NCI-H2171 treated with DMSO at 0.1 percent for 48 hours (cell line): ENCODE measurements at places on chromosomes 6 and 20.

- no peak for DNase-seq
Observed at GRCh38 chr20:50756447-50756846, 25.1 kb downstream of the PARD6B start.

DNA sequence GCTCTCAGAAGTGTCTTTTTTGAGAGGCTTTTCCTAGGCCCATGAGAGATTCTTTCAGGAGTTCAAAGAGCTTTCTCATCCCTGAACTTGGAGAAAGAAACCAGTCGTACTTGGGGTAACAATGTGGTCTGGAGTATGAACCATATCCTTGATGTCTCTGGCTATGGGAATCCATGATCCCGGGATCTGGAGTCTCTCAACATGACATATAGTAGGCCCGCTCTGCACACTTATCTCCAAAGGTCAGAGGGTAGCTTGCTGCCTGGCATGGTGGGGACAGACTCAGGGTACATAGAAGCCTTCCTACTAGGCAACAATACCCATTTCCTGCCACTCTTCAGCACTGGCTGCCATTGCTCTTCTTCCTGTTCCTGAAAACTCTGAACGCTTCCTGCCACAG, 42.2 kb upstream of the NFATC2 start:
- no peak for DNase-seq

GRCh38 chr6:154615483-154616025, 105.1 kb upstream of the CNKSR3 start:
- DNase-seq, result peak; percentile 53

DNA sequence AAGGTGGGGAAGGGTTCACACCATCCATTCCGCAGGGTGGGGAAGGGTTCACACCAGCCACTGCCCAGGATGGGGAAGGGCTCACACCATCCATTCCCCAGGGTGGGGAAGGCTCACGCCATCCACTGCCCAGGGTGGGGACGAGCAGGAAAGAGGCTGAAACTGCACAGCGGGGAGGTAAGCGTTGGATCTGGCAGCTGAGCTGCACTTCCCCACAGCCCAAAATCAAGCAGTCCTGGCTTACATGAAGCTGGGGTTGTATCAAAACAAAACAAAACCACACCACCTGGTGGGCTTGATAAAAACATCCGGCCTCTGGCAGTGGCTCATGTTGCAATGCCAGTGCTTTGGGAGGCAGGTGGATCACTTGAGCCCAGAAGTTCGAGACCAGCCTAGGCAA, 268.5 kb downstream of the TAF4 start:
- no peak for DNase-seq

GRCh38 chr6:67210450-67210849, 1424.6 kb upstream of the ADGRB3 start:
- no peak for DNase-seq

- no peak for DNase-seq
Observed at GRCh38 chr6:49541210-49541724, 9.2 kb upstream of the C6orf141 start.

GRCh38 chr20:54479138-54479906, 3.9 kb downstream of the DOK5 start:
- peak; percentile 10 for DNase-seq

DNA sequence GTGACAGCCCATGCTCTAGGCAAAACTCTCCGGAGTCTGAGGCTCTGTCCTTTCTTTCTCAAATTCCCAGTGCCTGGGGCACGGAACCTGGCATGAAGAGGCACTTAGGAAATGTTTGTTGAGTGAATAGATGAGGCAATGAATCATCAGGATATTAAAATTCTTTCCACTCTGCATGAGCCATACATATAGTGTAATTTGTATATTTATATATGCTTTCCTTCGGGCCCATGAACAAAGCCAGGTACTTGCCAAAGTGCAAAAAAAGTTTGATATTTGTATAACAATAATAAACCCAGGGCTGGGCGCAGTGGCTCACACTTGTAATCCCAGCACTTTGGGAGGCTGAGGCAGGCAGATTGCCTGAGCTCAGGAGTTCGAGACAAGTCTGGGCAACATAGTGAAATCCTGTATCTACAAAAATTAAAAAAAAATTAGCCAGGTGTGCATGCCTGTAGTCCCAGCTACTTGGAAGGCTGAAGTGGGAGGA, 212.3 kb upstream of the ZNF217 start:
- peak; percentile 75 for DNase-seq

DNA sequence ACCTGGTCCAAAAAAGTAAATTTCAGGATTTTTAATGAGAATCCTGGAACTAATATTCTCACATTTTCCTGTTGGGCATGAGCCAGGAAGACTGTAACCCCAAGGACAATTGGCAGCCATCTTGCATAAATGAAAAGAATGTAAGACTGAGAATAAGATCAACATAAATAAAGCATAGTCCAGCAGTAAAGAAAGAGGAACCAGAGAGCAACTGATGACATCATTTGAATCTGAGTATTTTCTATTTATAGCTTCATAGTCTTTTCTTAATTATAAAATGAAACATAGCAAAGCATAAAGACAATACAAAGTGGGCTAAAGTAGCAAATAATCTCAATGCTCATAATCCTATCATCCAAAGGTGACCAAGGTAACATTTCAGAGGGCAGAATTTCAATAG, 26.6 kb upstream of the FBXL4 start:
- no peak for DNase-seq
